Stimulated activated CD8-positive, alpha-beta memory T cell treated with anti-CD3 and anti-CD28 coated beads, Interleukin-7, amount 100 ng/mL, for 24 hours (primary cell): ENCODE measurements at places on chromosomes 16 and 17.

DNA sequence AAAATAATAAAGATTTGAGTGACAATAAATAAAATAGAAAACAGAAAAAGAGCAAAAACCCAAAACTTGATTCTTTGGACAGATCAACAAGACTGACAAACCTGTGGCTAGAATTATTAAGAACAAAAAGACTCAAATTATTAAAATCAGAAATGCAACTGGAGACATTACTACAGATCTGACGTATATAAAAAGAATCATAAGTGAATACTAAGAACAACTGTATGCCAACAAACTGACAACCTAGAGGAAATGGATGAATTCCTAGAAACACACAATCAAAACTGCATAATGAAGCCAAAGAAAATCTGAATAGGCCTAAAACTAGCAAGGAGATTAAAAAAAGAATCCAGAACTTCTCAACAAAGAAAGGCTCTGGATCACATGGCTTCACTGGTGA is 47.4 kb downstream of the NETO2 start:
- no peak for DNase-seq

DNA sequence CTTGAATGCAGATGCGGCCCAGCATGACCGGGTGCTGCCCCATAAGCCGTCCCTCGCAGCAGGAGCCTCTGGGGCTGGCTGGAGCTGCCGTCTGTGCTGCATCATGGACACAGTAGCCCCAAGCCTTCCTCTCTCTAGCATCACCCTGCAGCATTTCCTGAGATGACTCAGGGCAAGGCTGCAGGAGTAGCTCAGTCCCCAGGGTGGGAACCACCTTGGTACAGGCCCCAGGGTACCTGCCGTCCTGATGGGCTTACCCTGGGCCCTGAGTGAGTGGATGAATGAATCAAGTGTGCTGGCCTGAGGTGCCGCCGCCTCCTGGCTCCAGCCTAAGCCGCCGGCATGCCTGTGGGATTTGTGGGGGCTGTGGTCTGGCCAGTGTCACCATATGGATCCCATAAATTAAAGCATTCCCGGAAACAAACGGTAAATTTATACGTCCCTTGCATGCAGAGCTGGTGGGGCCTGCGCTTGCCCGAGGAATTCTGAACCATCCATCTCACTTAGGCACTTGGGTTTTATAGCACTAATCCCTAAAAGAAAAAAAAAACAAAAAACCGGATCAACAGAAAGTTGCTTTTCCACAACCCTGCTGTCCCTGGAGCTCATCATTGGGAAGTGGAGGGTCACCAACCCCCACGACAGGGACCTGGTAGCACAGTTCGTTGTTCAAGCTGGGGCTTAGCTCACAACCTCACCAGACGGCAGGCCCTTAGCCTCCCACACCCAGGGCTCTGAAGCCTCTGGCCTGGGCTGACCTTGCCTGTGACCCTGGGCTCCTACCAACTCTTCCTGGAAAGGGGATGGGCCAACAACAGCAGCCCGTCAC is 242.6 kb upstream of the CIBAR2 start:
- DNase-seq = no peak

- no peak for DNase-seq
These were observed 55.4 kb downstream of the GRB2 start for GRCh38 chr17:75350029-75350428.

- DNase-seq = no peak
These were observed 100.8 kb upstream of the CORO6 start for GRCh38 chr17:29723278-29724047.
